Stimulated activated CD8-positive, alpha-beta memory T cell treated with anti-CD3 and anti-CD28 coated beads, Interleukin-4, amount 100 ng/mL, for 1 hour (primary cell): ENCODE measurements at places on chromosomes 1 and 21.

- no peak for DNase-seq
Observed at GRCh38 chr21:34157521-34157920, 84.1 kb downstream of the MRPS6 start.

DNA sequence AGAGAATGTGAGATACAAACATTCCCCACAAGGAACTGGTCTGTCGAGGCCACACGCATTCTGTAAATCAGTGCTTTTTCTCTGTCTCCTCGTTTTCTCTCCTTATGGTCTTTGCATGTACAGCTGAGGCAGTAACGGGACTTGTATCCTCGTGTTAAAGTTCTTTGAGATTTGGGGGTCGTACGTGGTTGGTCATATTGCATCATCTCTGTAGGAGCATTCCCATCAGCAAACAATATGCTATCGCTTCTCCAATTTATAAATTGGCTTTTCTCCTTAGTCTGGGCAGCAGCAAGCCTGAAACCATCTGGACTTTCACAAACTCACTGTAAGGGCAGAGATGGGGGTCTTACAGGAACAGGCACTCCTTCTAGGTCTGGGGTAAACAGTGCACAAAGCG is 13.0 kb upstream of the TRIM17 start:
- no peak for DNase-seq

- DNase-seq, result no peak
Observed at GRCh38 chr1:1776672-1777582, 1.3 kb downstream of the NADK start.

- no peak for DNase-seq
Observed at GRCh38 chr21:45288441-45288841, 746 bp upstream of the POFUT2 start.

DNA sequence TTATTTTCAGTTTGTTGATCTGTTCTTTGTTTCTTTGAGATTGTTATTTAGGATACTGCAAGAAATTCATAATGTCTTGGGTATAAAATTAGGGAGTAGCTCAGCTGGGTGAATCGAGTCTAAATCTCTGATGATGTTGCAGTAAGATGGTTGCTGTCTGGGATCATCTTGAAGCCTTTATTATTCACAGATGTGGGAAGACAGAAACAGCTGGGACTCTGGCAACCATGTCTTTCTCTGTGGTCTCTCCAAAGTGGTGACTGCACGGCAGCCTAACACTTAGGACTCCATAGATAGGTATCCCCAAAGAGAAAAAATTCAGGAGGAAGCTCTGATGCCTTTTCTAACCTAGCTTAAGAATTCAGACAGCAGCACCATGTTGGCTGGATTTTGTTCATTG is 52.7 kb downstream of the RAP1A start:
- DNase-seq, result no peak

DNA sequence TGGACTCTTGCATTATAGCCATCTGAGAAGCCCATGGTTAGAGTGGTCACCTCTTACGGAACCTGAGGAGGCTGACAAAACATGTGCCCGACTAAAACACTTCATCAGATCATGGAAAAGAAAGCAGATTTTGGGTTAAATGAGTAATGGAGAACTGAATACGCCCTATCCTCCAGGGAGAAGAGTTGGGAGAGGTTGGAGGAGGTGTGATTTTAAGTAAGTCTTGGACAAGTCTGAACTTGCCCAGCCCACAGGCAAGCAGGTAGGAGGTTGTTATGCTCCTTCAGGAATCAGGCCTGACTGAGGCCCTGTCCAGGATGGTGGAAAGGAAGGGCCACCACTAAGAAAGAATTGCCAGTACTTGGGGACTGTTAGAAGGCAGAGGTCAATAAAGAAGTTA is 255.8 kb downstream of the TGFB2 start:
- no peak for DNase-seq

GRCh38 chr1:32828341-32828740 is 10.9 kb downstream of the S100PBP start:
- DNase-seq, result no peak

GRCh38 chr21:44441581-44442265 is 13.6 kb upstream of the LRRC3 start:
- DNase-seq, result no peak

DNA sequence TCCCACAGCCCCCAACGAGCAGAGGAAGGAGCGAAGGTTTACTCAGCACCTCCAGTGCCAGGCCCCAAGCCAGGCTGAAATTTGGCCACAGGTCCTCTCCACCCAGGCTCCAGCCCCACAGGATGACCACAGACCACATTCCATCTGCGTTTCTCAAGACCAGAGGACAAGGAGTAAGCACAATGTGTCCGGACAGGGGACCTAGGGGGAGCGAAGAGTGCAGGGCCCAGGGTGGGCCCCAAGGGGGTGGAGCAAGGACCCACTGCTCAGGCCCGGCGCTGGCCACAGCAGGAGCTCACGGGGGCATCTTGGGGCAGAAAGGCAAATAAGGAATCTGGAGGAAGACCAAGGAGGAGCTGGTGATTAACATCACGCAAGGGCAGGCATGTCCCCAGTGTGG is 100.5 kb downstream of the NPHP4 start:
- no peak for DNase-seq

- no peak for DNase-seq
Observed at GRCh38 chr1:89812992-89813391, 7.8 kb upstream of the LRRC8D start.

- no peak for DNase-seq
Observed at GRCh38 chr1:5821540-5822176, 170.6 kb downstream of the NPHP4 start.

GRCh38 chr1:245588116-245588639 is 433.4 kb downstream of the KIF26B start:
- DNase-seq, result no peak

DNA sequence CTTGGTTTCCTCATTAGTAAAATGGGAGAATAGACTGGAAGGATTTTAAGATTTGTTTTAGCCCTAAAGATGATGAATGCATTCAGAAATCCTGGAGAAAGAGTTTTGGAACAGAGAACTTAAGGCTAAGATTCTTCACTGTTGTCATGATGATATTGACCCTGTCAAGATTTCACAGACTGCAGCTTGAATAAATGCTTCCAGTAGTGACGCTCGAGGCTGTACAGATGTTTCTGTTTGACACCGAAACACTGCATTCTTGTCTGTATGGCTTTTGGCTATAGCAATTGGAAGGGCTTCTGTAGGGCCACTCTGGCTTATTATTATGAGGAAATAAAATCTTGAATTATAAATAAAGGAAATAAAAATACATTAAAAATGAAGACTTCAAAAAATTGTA is 25.7 kb downstream of the SIM2 start:
- no peak for DNase-seq

- DNase-seq, result no peak
Observed at GRCh38 chr1:177082855-177083693, 81.4 kb downstream of the ASTN1 start.

DNA sequence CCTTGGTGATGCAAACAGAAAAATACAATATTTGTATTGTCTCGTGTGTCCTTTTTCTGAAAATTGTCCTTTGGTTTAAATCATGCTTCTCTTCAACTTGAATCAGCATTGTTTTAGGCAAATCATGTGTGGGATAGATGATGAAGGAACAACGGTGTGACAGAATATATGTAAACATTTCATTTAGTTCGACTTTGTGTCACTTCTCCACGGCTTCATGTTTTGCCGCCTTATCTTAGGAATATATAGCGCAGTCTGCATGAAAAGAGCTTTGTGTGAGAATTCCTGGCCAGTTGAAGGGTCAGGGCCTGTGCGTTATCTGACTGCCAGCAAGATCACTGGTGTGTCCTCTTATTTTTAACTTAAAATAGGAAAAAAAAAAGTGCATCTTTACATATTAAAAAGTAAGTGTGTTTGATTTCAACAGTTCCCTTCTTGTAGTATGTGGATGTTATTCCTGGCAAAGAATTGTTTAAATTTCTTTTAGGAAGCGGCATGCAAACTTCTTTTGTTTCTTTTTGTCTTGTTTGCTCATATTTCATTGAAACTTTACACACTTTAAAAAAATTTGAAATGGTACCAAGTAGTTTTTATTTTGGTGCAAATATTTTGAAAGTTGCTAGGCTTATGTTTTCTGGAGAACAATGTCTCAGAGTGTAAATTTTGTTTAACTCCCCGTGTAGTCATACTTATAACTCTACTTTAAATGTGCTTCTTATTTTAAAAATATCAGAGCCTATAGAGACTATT is 465.2 kb downstream of the USP25 start:
- no peak for DNase-seq

GRCh38 chr1:219993554-219994433 is 52.5 kb downstream of the EPRS1 start:
- DNase-seq, result no peak

DNA sequence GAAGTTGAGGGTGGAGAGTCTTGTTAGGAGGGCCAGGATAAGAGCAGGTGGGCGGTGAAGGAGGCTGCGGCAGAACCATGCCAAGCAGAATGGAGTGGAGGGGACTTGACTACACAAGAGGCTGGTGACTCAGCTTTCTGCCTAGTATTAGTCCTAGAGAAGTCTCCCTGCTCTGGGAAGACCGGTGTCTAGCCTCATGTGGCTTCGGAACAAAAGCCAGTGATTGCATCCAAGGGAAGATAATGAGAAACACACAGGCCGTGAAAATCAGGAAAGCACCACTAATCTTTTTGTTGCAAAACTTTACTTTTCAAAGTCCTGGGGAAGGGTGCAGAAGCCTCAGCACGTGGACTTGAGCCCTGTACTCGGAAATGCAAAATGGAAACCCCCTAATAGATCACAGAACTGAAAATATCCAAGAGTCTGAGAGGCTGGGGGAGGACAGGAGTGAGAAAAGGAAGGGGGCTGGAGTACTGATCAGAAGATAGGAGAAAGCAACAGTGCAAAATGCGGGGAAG is 31.4 kb downstream of the DDR2 start:
- no peak for DNase-seq

DNA sequence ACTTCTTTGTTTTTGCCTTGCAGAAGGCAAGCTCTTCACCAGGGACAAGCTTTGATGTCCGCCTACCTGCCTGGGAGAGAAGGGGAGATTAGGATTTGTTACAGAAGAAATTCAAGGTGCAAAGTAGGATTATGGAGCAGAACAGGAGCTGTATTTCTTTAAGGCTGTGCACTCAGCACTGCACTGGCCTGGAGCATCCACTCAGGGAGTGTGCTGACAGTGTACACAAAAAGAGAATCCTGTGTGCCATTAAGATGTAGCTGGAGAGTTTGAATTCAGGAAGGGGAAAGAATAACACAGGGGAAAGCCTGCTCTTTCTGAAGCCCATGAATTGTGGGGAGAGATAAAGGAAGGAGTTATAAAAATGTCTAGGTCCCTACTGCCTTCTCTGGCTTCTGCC is 137.7 kb upstream of the ETS2 start:
- no peak for DNase-seq

- DNase-seq, result no peak
Observed at GRCh38 chr1:185681034-185681633, 53.1 kb upstream of the HMCN1 start.

GRCh38 chr1:205965036-205965884 is 22.0 kb upstream of the SLC26A9 start:
- DNase-seq, result no peak
